ENCODE measurements at places on chromosomes 4 and X.

GRCh38 chr4:38943343-38943742, 75.7 kb downstream of the FAM114A1 start:
- DNase-seq, result no peak

DNA sequence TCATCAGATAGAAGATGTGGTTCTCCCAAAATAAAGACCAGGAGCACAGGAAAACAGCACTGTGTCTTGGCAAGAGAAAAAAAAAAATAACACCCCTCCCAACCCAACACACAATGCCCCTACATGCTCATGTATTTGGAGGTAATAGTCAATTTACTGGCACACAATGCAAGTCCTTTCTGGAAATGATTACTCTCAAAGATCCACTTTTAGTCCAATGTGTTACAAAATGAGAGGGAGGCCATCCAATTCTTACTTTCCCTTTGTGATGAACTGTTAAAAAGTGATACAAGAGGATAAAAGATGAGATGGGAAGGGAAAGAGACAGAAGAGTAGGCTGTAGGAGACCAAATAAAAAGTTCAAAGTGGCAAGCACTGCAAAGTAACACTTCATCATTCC, 180.3 kb upstream of the DKK2 start:
- no peak for DNase-seq

- DNase-seq, result peak; percentile 52
Observed at GRCh38 chrX:119237562-119237942, 1.5 kb downstream of the PGRMC1 start.

DNA sequence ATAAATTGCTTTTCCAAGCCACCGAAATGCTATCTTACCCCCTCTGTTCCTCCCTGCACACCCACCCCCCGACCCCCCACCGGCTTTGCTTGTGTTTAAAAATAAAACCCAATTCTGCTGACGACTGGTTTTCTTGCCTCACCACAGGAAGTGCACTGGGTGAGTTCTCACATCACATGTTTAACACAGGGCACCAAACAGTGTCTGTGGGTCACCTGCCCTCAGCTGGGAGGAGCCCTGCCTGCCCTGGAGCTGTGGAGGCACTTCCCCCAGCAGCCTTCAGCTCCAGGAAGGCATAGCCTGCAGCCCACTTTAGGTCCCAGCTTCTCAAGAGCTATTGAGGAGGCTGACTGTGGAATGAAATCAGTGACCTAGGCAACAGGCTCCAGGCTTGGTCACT, 8.8 kb downstream of the TMEM255A start:
- no peak for DNase-seq

- no peak for DNase-seq
Observed at GRCh38 chrX:122422547-122422946, 761.5 kb upstream of the GRIA3 start.

GRCh38 chr4:121472937-121473721, 92.3 kb upstream of the QRFPR start:
- no peak for DNase-seq

- no peak for DNase-seq
Observed at GRCh38 chr4:69124941-69125340, 28.7 kb downstream of the UGT2B7 start.

DNA sequence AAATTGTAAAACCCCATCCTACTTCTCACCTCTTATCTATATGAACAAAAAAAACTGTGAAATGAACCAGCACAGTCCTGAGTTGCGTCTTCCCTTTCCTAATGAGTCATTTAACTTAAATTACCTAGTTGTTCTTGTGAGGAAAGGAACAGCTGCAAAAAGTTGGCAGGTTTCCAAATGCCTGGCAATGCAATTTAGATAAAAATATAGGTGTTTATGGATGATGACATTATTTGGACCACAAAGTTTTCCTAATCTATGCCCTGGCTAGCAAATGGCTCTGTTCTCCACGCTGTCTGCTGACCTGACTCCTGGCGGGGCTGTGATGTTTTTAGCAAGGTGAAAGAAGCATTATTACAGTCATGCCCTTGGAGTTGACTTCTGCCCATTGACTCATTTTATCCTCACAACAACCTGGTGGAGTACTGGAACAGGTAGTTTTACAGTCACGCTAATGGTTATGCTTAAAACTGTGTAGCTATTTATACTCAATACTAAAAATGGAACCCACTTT, 29.8 kb upstream of the RELL1 start:
- DNase-seq, result no peak

- DNase-seq, result no peak
Observed at GRCh38 chr4:75881476-75881875, 20.8 kb downstream of the PPEF2 start.

- DNase-seq, result no peak
Observed at GRCh38 chr4:165152527-165152926, 39.9 kb upstream of the TMEM192 start.

DNA sequence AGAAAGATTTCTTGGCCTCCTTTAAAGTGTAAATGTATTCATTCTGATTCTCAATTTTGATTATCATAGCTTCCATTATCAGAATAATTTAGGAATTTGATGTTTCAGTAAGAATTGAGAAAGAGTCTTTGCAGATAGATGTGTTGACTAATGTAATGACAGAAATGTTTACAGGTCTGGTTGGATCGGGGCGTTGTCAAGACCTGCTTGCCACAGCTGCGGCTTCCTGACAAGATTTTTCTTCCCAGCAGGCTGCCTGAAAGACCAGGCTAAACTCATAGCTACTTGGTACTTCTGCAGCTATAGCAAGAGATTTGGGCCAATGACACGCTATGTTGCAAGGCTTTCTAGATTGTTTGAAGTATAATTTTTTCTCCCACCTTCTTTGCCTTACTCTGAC, 91.5 kb upstream of the ANKRD50 start:
- no peak for DNase-seq

- DNase-seq, result no peak
Observed at GRCh38 chr4:75345423-75345822, 168.8 kb downstream of the RCHY1 start.

GRCh38 chrX:103362474-103362873, 6.2 kb downstream of the TCEAL9 start:
- no peak for DNase-seq

GRCh38 chr4:36348403-36348938, 67.1 kb downstream of the DTHD1 start:
- DNase-seq, result no peak

GRCh38 chr4:76058888-76059426, 15.6 kb upstream of the ART3 start:
- DNase-seq, result no peak

GRCh38 chr4:16582526-16582925, 315.9 kb downstream of the LDB2 start:
- DNase-seq, result no peak

DNA sequence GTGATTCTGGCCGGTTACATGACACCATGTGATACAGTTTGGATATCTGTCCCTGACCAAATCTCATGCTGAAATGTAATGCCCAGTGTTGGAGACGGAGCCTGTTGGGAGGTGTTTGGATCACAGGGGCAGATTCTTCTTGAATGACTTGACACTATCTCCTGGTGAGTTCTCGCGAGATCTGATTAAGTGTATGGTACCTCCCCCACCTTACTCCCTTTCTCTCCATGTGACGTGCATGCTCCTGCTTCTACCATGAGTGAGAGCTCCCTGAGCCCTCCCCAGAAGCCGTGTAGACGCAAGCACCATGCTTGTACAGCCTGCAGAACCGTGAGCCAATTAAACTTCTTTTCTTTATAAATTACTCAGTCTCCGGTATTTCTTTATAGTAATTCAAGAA, 23.6 kb downstream of the CPE start:
- DNase-seq, result no peak

DNA sequence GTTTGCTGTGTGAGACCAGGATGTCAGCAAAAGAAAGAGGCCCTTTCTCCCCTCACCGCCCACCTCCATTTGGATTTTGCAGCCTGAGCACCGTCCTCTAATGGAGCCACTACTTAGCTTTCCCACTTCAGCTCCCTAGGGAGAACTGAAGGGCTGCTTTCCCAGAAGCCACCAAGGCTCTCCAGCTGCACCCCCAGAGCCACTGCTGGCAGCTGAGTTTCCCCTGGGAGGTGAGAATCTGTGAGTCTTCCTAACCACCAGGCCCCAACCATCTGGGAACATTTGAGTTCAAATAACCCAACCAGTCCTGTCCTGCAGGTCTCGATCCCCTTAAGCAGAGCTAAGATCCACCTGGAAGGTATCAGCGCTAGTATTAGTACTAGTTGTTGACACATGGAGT, 173.1 kb upstream of the USP9X start:
- no peak for DNase-seq

GRCh38 chr4:140666889-140667614, 89.1 kb downstream of the TBC1D9 start:
- no peak for DNase-seq

DNA sequence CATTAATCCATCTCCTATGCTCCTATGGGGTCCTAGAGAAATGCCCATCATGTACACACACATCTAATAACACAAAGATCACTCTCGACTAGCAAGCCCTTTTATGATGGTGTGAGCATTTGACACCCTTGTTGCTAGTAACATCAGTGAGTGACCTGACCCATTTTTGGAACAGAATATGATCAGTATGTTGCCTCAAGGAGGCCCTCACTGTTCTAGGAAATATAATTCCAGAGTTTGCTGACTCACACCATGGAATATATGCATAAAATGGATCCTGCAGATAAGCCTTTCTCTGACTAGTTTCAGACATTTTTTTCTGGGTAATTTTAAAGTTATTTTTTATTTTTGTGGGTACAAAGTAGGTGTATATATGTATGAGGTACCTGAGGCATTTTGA, 121.8 kb downstream of the AR start:
- DNase-seq, result no peak

DNA sequence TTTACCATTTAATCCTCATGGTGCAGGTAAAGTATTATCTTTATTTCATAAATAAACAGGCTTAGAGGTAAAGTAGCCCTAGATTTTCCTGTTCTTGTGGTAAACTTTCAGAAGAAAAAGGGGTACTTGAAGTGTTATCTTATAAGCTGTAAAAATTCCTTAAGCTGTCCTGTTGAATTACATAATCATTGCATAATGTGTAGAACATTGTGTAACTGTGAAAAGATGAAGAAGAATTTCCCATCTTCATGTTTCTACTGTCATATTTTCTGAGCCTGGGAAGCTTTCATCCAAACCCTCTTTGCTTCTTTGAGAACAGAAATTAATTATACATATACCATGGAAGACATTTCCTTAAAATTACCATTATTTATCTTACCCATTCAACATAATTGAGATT, 90.5 kb downstream of the ELOVL6 start:
- DNase-seq, result no peak

DNA sequence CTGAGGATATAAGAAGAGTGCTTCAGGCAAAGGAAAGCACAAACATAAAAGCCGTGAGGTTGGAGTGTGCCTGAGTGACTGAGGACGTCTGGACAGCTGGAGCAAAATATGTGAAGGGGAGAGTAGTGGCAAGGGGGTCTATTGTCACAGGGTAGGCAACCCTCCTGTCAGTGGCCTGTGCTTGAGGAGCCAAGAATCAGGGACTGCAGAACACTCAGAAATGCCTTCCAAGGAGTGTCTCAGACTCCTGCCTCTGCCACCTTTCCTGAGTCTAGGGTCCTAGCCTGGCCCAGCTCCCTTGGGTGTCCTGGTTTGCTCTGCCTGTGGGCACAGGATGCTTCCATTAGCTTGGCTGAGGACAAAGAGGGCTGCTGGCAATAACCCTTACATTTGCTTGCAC, 152.5 kb upstream of the PJA1 start:
- no peak for DNase-seq

DNA sequence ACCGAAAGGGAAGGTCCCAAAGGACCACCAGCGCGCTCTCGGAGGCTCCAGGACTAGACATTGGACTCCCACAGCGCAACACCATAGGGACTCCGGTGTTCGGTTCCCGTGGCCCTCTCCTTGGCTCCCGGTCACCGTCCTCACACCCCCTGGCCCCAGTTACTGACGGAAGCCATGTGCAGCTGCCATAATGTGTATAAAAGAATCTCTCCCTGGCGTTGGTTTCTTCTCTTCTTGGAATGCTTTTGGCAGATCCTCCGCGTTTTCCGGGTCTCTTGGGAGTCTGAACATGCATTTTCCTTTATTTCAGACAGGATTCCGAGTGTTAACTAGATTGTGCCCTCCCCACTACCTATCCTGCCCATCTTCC, 69.8 kb downstream of the FBXO8 start:
- no peak for DNase-seq

DNA sequence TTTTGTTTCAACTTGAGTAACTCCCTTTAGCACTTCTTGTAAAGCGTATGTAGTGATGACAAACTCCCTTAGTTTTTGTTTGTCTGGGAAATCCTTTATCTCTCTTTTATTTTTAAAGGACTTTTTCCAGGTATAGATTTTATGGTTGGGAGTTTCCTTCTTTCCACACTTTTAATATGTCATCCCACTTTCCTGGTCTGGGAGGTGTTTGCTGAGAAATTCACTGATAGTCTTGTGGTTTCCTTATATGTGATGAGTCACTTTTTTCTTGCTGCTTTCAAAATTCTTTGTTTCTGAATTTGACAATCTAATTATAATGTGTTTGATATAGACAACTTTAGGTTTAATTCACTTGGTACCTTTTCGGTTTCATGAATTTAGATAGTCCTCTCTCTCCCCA, 353.9 kb downstream of the GPAT3 start:
- no peak for DNase-seq

DNA sequence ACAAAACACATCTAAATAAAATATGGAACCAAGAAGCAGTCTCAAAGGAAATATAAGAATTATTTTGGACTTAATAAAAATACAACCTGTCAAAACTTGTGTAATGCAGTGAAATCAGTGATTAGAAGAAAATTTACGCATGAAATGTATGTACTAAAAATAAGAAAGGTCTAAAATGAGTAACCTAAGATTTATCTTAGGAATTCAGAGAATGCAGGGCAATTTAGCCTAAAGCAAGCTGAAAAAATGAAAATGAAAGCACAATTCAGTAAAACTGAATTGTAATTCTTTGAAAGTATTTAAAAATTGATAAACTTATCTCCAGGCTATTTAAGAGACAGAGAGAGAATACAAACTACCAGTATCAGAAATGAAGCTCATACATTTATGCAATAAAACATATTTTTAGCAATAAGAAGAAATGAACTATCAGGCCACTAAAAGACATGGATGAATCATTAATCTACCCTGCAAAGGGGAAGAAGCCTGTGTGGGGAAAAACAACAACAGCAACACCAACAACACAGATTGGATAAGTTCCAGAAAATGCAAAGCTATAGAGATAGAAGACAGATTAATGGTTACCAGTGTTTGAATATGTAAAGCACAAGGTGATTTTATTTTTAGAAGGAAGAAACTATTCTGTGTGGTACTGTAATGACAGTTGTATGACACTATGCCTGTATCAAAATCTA, 442.0 kb upstream of the ADGRL3 start:
- DNase-seq, result no peak

DNA sequence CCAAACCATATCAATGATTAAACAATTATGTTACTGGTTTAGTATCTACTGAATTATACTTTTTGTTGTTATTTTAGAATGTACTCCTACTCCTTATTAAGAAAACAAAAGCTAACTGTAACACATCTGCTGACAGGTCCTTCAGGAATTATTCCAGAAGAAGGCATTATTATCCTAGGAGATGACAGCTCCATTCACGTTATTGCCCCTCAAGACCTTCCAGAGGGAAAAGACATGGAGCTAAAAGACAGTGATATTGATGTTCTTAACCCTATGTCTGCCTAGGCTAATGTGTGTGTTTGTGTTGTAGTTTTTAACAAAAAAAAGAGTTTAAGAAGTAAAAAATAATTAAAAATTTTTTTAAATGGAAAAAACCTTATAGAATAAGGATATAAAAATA, 206.8 kb upstream of the KLHL4 start:
- no peak for DNase-seq

- peak; percentile 55 for DNase-seq
Observed at GRCh38 chr4:180150818-180151217, 2092.4 kb upstream of the TENM3 start.

- peak; percentile 40 for DNase-seq
Observed at GRCh38 chr4:185332575-185333464, 62.9 kb downstream of the LRP2BP start.

Measured in HAP-1 (cell line).